ENCODE measurements at places on chromosomes 6 and 20.

- DNase-seq = no peak
Measured at GRCh38 chr20:47905628-47906347, 120.5 kb upstream of the SULF2 start.

GRCh38 chr6:27795697-27796494 is 116.3 kb downstream of the OR2B2 start:
- DNase-seq = no peak

- DNase-seq = no peak
Measured at GRCh38 chr6:44022671-44023352, 104.4 kb downstream of the MRPL14 start.

DNA sequence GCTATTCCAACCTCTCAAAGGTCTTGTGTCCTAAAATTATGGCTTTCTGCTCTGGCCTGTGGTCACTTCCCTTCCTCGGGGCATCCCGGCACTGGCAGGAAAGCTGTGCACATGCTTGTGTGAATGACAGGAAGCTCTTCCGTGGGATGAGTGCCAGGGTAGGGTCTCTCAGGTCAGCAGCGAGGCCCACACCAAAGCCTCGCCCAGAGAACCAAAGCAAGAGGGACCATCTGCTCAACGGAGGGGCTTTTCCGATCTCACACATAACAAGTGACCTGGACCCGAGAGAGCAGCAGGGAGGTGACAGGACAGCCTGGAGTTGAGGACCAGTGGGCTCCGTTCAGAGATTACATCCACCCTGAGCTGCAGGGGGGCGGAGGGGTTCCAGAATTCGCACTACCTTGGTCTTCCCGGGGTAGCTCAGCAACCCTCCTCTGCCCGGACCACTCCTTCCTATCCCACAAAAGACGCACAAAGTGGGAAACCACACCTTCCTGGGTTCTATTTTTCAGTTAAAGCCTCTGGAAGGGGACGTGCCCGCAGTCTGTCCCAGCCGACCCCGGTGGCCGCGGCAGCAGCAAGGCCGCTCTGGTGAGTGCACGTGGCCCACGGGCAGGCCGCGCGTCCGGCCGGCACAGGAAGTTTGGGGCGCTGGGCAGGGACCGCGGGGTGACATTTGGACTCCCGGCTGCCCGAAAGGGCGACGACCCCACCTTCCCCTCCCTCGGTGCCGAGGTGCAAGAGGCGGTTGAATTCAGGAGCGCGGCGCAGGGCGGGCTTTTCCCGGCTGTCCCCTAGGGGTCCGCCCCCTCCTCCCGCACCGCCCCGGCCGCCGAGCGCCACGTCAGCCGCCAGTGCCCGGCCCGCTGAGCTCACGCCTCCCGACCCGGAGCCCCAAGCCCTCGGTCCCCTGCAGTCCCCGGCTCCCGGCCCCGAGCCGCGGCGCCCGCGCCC is 988 bp downstream of the TXNDC5 start:
- peak; percentile 78 for DNase-seq

DNA sequence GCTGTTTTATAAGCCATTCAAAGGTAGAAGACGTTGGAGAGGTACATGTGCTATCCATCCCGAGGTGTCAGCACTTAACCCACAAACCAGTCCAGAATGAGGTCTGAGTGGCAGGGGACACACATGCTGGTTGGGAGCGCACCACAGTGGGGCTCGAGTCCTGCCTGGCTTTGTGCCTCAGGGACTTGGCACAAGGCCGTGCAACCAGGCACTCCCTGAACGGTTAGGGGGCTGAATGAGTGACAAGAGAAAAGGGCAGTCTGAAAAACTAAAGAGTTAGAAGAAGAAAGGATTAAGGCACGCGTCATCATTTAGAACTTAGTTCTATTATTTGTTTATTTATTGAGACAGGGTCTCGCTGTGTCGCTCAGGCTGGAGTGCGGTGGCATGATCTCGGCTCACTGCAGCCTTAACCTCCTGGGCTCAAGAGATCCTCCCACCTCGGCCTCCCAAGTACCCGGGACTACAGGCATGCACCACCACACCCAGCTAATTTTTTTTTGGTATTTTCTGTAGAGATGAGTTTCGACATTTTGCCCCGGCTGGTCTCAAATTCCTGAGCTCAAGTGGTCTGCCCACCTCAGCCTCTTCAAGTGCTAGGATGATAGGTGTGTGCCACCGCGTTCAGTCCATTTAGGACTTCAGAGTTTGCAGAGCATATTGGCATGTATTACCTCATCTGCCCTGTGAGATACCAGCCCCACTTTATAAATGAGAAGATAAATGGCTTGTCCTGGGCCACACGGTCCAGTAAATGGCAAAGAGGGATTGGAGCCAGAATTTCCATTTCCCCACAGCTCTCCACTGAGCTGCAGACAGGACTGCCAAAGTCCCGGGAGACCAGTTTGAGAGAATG is 47.4 kb upstream of the IRF4 start:
- DNase-seq = no peak

DNA sequence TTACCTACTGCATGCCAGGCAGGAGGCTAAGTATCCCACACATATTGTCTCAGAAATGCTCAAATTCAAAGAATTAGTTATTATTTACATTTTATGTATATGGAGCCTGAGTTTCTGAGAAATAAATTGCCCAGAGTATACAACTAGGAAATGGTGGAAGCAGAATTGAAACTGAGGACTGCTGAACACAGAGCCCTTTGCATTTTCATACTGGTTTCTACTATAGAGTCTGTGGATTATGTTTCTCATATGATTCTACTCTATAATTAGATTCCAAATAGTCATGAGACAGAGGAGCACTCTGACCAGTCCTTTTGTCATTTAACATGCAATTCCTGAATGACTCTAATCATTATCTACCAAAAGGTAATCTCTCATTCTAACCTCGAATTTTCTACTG is 254.3 kb downstream of the LMBRD1 start:
- DNase-seq = no peak

DNA sequence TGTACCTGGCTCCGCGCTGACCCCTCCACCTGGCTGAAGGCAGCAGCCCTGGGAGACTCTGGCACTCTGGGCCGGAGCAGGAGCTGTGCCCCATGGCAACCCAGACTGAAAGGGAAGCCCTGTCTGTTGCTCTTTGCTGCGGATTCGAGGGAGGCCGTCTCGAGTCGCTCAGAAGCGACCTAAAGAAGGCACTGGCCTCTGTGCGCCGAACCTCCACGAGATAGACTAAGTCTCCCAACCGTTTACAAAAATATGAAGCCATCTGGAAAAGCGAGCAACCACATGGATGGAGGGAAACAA is 10.5 kb upstream of the TBX18 start:
- no peak for DNase-seq

DNA sequence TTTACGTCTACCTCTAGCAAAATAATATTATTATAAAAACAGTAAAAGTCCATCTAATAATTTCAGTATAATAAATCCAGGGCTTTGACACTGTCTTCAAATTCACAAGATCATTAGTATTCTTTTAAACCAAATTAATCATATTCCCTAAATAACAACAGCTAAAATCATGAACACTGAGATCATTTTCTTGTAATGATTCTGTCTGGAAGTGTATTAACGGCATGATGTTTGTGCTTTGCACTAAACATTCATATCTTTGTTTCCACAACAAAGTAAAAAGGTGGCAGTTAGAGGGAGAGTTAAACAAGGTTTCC is 18.8 kb downstream of the HIVEP2 start:
- DNase-seq = no peak

DNA sequence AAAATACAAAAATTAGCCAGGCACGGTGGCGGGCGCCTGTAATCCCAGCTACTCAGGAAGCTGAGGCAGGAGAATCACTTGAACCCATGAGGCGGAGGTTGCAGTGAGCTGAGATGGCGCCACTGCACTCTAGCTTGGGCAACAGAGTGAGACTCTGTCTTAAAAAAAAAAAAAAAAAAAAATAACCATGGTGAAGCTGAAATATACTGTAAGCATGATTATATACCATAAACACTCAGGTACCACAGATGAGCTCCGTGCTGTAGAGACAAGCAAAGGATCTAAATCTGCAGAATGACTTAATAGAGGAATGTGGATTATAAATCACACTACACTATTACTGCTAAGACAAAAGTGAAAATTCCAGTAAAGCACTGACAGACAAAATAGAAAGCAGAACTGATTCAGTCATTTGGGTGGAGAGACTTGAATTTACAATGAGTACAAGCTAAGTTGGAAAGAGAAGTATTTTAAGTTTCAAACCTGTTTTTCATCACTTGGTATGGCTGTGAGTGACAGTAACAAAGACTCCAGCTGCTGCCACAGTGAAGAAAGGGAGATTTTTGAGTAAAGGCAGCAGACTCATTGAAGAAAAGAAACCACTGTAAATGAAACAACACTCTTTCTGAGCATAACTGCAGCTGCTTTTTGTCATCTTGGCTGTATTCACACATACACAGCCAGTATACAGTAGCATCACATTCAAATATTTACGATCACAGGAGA is 322.1 kb downstream of the RNGTT start:
- DNase-seq = no peak

DNA sequence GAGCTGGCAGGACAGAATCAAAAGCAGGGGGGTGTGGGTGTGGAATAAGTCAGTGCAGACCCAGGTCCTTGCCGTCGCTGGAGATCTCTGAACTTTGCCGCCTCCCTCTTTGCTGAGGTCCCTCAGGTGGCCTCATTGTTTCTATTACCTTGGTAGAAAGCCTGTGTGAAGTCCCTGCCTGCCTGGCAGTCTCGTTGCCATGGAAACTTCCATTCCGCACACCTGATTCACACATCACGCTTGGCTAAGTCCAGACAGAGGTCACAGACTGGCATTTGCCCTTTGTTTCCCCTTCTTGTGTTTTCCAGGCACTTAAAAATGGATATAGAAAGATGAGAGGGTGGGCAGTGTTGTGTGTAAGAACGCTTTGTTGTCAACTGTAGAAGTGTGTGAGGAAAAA is 260.6 kb downstream of the PRL start:
- DNase-seq = no peak

- DNase-seq = peak; percentile 57
Measured at GRCh38 chr6:27157459-27158315, 89.8 kb upstream of the PRSS16 start.

DNA sequence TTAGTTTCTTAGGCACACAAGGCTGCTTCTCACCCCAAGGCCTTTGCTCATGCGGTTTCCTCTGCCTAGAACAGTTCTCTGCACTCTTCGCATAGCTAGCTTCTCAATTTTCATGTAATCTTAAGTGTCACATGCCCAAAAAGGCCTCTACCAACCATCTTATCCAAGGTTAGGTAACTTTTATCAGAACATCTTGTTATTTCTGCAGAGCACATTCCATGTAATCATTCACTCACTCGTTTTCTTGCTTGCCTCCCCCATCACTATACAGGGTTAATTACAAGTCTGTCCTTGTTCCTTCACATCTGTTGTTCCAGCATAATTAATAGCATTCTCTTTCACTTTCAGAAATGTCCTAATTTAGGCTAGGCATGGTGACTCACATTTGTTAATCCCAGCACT is 53.8 kb downstream of the NCOA6 start:
- no peak for DNase-seq

- DNase-seq = no peak
Measured at GRCh38 chr6:38806271-38806670, 91.2 kb downstream of the DNAH8 start.

DNA sequence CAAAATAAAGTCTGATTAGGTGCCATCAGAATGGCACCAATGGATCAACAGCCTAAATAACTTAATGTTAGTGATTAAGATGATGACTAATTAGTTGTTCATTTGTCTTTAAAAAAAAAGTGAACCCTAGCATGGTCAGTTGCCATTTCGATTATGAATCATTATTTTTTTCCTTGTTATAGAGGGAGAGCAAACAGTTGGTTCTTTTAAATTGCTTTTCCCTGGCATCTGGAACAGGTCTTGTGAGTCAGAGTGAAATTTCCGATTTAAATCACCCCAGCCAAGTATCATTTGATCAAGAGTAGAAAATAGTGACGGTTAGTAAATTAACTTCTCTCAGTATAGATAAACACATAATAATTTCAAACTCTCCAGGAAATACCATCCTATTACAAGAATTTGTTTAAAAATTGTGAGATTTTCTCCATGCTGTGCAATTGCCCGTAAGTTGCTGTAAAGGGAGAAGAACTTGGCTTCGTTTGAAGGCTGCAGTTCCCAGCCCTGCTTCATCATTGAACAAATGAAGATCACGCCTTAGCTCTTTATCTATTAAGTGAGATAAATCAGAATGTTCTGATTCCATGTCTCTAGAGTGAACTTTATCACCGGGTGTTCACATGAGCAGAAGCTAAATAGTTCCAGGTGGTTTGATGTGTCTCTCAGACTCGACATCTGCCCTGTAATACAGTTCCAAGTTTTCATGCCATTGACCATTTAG is 741.3 kb downstream of the DOK5 start:
- no peak for DNase-seq
